ENCODE measurements at places on chromosomes 1 and 21.

GRCh38 chr1:78668427-78668826, 18.8 kb downstream of the IFI44 start:
- no peak for DNase-seq

DNA sequence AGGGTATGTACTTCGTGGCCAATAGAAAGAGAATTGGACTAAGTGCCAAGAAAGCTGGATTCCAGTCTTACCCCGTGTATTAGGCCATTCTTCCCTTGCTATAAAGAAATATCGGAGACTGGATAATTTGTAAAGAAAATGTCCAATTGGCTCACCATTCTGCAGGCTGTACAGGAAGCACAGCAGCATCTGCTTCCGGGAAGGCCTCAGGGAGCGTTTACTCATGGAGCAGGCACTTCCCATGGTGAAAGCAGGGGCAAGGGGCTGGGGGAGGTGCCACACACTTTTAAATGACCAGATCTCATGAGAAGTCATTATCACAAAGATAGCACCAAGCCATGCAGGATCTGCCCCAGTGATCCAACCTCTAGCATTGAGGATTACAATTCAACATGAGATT, 7.8 kb upstream of the AMIGO1 start:
- no peak for DNase-seq

DNA sequence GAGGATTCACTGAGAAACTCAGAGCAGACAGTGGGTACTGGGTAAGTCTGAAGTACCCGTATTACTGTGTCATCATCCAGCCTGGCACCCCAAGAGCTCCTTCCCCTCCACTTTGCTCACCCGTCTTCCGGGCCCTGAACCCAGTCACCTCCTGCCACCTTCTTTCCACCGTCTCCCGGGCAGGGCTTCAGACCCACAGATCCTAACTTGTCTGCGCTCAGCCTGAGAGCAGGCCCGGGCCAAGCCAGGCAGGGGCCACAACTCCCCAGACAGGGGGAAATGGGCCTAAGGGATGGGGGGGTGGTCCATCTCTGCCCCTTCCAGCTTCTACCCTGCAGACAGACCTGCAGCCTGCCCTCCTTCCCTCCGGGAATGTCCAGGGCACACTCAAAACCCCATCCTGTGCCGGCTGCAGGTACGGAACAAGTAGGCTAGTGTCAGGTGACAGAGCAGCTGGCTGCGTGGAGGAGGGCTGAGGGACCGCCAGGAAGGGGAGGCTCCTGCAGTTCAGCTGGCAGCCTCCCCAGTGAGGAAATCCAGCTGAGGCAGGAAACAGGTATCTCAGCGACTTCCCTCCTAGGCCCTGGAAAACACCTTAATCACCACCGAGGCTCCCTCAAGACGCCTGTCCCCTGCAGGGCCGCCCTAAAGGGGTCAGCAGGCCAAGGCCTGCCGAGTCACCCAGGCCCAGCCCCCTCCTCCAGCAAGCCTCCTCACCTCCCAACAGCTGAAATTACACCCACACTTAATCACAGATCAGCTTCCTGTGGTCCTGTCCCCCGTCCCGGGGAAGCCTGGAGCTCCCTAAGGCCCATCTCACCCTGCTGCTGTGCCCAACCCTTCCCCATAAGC, 3.5 kb downstream of the HSPG2 start:
- no peak for DNase-seq

- no peak for DNase-seq
Observed at GRCh38 chr1:89703469-89703868, 70.5 kb downstream of the LRRC8C start.

DNA sequence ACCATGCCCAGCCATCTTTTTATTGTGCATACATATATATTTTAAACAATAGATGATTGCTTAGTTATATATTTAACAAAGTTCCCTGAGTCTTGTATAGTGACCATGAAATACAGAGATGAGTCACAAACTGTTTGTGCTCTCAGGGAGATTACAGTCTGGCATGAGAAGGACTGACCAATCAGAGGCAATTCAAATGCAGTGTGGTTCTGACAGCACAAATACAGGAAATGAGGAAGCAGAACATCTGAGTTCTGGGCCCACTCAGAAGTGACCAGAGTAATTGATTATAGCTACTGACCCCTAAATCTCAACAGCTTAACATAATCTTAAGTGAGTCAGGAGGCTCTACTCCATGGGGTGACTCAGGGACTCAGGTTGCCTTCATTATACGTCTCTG, 534.5 kb downstream of the OMA1 start:
- DNase-seq, result no peak

DNA sequence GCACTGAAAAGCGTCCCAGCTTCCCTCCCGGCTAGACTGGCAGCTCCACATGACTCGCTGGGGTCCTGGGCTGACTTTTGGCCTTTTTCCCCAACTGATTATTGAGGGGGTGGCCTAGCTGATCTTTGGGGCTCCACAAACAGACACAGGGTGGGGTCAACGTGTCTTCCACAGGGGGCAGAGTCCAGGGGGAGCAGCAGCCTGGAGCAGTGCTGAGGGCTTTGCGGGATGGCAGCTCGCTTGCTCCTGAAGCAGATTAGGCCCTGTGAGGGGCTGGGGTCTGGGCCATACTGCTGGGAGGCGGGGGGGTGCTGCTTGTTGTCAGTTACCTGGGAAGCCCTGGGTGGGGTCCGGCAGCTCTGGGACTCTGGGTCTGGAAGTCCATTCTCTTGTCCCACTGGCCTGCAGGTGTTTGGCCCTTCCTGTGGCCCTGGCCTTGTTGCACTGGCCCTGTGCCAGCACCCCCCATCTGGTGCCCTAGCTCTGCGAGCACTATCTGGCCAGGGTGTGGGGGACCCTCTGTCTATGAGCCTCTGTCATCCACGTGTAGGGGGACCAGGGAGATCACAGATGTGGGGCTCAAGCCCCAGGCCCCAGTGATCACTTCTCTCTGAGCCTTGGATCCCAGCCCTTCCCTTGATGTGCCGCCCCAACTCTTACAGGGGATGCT, 12.3 kb upstream of the HES5 start:
- DNase-seq, result peak; percentile 25

DNA sequence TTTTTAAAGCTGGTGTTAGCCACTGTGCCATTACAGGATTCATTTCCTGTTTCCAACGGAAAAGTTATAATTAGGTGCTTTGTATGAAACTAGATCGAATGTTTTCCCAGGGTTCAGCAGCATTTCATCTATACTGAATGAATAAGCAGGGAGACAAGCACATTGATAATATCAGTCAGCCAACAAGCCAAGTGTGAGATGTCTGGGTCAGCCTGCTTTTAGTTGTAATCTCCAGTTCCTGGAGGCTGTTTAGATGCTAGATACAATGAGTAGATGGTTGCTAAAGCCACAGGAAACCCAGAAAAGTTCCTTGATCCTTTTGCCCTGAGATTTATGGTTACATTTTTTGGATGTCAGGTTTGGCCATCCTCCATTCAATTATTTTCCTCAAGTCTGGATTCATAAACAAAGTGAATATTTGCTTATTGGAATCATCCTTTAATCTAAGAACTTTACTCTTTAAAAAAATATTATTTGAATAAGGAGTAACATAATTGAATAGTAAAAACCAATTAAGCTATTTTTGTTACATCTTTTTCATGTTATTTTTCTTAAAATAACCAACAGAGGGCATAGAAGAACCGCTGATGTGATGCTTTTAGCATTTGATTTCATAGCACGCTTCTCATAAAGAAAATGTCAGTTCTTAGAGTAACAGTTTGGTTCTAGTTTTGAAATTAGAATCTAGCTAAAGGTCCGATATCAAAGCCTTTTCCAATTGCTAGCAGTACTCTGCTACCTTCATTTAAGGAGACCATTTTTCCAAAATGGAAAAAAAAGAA, 76.6 kb downstream of the HSPA13 start:
- DNase-seq, result peak; percentile 3

DNA sequence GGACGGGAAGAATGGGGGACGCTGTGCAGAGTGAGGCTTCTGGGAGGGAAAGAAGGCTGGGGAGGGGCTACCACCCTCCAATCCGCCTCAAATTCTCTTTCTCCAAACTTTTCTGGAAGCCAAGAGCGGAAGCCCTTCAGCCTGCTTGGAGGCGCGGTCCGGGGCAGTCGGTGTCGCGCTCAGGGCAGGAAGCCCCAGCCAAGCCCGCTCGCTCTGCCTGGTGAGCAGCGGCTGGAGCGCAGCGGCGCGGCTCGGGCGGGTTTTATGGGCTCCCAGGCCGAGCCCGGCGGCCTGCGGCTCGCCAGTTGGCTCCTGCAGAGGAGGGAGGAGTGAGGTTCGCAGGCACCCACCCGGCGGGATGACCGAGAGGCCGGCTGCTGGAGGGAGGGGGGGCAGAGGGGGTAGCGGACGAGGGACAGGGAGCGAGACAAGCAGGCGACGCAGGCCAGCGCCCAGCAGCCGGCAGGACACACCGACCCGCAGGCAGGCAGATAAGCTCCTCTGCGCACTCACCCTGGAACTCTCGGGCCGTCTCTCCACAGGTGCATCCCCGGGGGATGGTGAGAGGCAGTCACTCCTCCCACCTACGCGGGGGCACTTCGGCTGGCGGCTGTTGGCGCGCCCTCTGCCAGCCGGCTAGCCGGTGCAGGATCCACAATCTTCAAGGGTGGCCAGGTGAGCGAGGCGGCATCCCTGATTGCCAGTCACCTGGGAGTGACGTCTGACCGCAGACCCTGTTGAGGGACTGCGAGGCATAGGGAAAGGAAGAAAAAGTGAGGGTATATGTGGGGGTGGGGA, at the start of gene AVPR1B:
Gene AVPR1B (minus strand): TSS at position 238 of the 798 bp plus-strand sequence. CDS start 498 bp downstream, outside the sequence.
- peak; percentile 68 for DNase-seq
